ENCODE measurements at places on chromosomes 7 and 10.

DNA sequence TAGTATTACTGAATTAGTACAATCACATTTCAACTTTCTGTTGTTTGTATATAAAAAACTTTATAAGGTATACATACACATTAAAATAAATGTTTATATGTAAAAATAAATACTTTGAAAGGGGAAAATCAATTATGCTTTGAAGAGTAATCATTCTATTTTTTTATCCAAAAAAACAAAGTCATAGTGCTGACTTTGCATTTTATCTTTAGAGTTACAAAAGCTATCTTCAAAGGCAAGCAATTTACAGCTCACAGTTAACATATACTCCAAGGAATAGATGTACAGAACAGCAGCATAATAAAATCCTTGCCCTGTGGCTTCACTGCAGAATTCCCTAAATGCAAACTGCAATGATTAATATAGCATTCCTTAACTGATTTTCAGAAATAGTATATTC lies 53.2 kb downstream of the MAGI2 start:
- no peak for DNase-seq

DNA sequence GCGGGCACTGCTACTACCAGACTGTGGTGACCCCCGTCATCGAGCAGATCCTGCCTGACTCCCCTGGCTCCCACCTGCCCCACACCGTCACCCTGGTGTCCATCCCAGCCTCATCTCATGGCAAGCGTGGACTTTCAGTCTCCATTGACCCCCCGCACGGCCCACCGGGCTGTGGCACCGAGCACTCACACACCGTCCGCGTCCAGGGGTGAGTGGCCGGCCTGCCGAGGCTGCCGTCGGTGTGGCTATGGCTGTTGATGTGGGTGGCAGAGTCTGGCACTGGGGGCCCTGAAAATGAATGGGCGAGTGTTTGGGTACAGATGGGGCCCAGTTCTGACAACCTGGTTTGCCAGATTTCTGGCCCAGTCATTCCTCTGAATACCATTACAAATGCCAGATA lies 15.4 kb downstream of the LIMK1 start:
- DNase-seq = no peak

DNA sequence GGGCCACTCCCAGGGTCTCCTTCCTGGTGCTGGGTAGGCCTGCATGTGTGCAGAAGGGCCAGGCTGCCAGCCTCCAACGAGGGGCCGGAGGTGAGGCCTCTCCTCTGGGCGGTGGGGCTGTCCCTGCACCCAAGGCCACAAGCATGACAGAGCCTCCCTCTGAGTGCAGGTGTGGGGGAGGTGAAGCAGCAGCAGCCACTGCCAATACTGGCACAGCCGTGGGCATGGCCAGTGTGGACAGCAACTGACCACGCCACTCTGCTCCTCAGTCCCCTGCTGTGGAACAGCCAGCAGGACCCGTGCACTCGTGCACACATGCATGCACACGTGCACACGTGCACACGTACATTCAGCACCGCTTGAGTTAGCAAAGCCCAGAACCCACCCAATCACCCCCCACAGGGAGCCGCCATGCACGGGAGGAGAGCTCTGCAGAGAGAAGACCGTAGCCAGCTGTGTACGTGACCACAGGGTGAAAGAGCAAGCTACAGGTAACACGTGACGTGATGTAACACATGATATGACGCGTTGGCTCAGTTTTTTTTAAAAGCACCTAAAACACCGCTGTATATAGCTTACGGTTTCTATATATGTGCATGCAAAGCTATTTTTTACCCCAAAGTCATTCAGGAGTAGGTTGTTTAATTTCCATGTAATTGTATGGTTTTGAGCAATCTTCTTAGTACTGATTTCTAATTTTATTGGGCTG lies 23.1 kb downstream of the PAPOLB start:
- DNase-seq = no peak

DNA sequence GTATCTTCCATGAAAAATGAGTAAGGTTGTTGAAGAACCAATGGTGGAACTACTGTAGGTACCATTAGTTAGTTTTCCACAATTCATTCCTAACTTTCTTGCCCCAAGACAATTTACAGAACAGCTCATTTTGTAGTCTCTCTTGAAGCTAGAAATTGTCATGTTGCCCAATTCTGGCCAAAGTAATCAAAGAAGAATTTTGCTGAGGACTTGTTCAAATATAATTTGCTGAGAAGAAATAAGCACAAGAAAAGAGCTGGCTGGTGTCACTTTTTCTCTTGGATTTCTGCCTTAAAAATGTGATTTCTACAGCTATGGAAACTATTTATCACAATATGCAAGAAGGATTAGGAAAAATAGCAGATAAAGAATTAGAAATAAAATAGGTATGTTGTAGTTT lies 199.2 kb upstream of the SEMA3A start:
- no peak for DNase-seq

- no peak for DNase-seq
Measured at GRCh38 chr7:128790315-128791041, 1.3 kb upstream of the CCDC136 start.

- no peak for DNase-seq
Measured at GRCh38 chr10:85668522-85668921, 698.1 kb downstream of the GRID1 start.

GRCh38 chr10:22831586-22831985 lies 96.3 kb upstream of the ARMC3 start:
- DNase-seq = no peak

DNA sequence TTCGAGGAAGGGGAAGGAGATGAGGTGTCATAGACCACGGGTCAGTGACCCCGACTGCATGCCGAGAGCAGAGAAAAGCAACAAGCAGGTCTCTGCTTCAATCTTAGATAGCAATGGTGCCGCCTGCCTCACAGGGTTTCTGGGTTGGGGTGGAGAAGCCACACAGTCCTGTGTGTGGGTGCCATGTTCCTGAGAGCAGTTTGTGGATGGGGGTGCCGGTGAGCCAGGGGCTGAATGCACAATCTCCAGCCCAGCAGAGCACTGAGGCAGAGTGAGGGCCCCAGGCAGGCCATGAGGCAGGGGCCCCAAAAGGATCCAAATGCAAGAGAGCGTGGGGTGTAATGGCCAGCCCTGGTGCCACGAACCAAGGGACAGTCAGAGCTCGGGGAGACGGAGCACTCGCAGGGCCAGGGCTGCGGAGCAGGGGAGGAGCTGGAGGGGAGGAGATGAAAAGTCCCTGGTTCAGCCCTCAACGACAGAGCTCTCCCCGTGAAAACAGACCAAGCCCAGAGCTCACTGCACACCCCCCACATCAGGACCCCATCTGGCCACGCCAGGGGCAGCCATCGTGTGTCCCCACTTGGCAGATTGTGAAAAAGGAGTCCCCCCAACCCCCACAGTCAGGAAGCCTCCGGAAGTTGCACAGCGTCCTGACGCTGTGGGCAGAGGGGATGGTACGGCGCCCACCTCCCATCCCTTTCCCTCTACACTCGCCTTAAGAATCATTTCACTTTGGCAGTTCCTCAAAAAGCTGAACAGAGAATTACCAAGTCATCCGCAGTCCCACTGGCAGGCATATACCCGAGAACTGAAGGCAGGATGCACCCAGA lies 19.9 kb downstream of the WDR86 start:
- no peak for DNase-seq

DNA sequence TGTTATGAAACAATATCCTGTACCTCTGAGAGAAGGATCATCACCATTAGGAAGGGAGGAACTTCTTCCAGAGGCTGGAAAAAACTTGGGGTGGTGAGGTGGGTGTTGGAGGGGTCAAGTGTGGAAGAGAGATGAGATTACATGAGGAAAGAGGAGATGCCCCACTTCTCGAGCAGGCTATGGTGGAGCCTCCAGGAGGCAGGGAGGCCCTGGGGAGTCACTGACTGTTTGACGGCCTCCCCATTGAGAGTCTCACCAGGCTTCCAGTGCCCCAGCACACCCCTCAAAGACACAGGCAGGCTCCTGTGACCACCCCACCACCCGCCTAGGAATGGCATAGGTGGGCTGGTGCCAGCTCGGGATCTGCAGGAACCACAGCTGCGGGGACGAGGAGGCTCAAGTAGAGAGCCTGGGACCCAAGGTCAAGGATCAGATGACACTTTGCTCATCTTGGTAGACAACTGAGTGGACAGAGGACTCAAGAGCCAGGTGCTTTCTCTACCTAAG lies 185.3 kb upstream of the GDF10 start:
- no peak for DNase-seq

DNA sequence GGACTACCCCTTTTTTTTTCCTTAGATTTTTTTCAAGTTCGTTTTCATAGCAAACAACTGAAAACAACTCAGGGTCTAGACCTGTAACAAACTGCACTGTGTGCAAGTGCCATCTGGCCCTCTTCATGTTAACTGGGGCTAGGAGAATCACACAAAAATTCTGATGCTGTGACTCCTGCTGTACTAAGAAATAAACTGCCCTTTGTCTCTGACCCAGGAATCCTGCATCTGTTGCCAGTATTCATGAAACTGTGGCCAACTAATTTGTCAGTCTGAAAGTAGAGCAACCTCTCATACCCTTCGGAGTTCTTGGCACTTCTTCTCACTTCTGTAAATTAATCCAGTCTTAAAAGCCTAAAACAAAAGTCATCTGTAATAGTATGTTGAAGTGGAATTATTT lies 218.4 kb upstream of the PCDH15 start:
- DNase-seq = no peak

- DNase-seq = no peak
Measured at GRCh38 chr7:50226669-50227068, 77.8 kb upstream of the IKZF1 start.

- no peak for DNase-seq
Measured at GRCh38 chr10:23345861-23346260, 1.3 kb upstream of the C10orf67 start.

DNA sequence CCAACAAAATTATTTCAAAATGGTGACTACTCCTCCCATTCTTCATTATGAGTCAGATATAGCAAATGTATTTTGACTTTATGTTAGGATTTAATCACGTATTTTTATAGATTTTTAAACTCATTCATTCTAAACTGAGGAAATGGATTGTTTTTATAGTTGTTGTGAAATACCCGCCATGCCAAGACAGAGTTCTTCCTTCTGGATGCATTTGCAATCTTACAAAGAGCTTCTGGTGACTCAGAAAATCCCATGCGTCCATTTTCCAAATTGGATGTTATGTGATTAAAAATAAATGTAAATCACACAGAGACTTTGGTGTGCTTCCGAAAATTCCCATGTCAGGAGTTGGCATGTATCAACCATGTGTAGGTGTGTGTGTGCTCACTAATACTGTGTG lies 179.3 kb downstream of the TRIL start:
- DNase-seq = no peak

GRCh38 chr7:26958834-26959233 lies 94.4 kb upstream of the SKAP2 start:
- DNase-seq = peak; percentile 34

DNA sequence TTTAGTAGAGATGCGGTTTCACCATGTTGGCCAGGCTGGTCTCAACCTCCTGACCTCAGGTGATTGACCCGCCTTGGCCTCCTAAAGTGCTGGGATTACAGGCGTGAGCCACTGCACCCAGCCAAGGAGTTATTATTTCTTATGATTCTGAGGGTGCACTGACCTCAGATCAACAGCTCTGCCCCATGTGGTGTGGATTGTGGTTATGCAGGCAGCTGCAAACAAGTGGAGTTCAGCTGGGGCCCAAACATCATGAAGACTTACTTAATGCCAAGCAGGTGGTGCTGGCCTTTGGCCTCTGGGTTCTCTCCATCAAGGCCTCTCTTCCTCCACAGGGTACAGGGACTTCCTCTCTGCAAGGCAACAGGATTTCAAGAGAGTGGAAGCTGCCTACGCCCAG lies 45.1 kb upstream of the OPTN start:
- no peak for DNase-seq

DNA sequence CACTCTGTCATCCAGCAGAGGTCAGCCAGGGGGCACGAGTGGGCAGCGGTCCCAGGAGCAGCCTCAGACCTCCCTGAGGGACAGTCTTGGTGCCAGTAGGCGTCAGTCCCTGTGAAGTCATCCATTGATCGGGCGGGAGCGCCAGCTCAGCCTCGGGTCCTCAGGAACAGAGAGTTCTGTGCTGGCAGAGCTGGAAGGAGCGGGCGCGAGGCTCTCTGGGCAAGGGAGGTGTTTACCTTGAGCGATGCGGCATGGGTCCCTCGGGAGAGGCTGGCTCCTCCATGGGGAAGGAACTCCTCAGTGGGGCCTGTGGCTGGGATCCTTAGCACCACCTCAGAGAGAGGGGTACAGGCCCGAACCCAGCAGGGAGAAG lies 101.1 kb upstream of the PPIF start:
- no peak for DNase-seq

GRCh38 chr10:121680879-121681655 lies 82.8 kb upstream of the FGFR2 start:
- DNase-seq = no peak

DNA sequence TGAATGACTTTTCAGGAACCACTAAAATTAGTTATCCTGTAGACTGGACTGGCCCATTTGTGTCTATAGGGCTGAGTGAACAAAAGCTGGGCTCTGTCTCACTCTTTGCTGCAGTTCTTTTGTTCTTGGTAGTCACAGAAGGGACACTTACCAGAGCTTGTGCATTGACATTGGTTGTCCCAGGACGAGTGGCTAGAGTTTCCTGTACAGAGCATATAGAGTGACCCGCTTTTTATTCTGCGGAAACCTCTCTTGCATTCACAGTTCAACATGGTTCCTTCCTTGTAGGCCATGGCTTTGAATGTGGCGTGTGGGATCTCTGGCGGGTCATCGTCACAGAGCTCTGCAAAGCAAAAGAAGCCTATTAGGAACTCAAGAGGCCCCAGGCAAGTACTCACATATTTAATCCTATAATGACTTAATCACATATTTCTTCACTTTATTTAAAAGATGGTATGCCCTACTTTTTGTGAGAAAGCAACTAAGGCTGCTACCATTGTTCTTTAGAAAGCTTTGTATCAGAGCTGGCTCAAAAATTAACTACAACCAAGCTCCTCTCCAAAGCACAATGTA lies 36.4 kb downstream of the IL2RA start:
- DNase-seq = no peak

- DNase-seq = no peak
Measured at GRCh38 chr10:51547941-51548340, 151.5 kb downstream of the CSTF2T start.

- DNase-seq = no peak
Measured at GRCh38 chr7:158266426-158266816, 321.2 kb downstream of the PTPRN2 start.

GRCh38 chr7:38222481-38223096 lies 44.5 kb downstream of the STARD3NL start:
- peak; percentile 43 for DNase-seq

- DNase-seq = no peak
Measured at GRCh38 chr10:29035721-29036120, 253.1 kb upstream of the LYZL1 start.

DNA sequence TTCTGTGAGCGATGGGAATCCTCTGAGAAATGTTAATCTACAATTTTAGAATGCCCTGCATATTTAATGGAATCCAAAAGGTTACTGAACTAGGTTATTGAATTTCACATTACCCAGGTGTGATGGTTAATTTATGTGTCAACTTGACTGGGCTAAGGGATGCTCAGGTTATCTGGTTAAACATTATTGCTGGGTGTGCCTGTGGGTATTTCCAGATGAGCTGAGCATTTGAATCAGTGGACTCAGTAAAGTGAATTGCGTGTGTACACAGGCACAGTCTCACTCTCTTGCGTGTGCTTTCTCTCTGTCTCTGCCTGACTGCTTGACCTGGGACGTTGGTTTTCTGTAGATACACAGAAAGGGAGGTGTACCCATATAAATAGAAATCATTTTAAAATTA lies 21.7 kb downstream of the RNF32 start:
- no peak for DNase-seq

GRCh38 chr7:205115-206010 lies 13.0 kb downstream of the FAM20C start:
- no peak for DNase-seq
